ENCODE measurements at places on chromosomes 1 and 21. TPM values are rescaled to one million over a fixed set of nuclear protein-coding genes. Genes with fewer than 3 reads are reported as not detected.

CNR2 gene
- total RNA-seq = 5.3 TPM

ECM1 gene
- not detected for total RNA-seq

DNA sequence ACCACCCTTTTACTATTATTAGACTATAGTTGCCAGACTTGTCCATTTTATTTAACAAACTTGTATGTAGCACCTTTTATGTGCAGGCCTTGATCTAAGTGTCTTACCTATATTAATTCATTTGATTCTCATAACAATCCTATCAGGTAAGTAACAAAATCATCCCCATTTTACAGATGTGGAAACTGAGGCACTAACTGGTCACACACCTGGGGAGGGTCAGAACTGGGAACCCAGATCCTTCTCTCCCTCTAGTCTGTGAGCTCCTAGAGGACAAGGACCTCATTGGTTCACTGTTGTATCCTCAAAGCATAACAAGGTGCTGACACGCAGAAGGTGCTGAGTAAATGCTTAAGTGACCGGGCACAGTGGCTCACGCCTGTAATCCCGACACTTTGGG is 14.9 kb downstream of the FBXO2 start:
- DNase-seq = no peak
- H3K36me3 ChIP-seq = no peaks in the 10 kb centered on the region
- H3K27me3 ChIP-seq = peaks cover 4% of the 10 kb centered on the region
- H3K4me1 ChIP-seq = no peaks in the 10 kb centered on the region
- no peak overlapping the region for H3K4me3 ChIP-seq

GRCh38 chr1:100277866-100278265 is 11.8 kb downstream of the RTCA start:
- no peaks in the 10 kb centered on the region for H3K4me1 ChIP-seq
- peaks cover 85% of the 10 kb centered on the region for H3K36me3 ChIP-seq
- no peak overlapping the region for H3K4me3 ChIP-seq
- DNase-seq = no peak

- no peak overlapping the region for H3K4me3 ChIP-seq
- peaks cover 12% of the 10 kb centered on the region for H3K27me3 ChIP-seq
- no peaks in the 10 kb centered on the region for H3K4me1 ChIP-seq
- H3K36me3 ChIP-seq = no peaks in the 10 kb centered on the region
- DNase-seq = no peak
- no peak overlapping the region for H3K27ac ChIP-seq
Observed at GRCh38 chr1:152520561-152521090, 6.3 kb downstream of the CRCT1 start.

GRCh38 chr1:209860293-209860881 is 32.6 kb downstream of the UTP25 start:
- H3K4me3 ChIP-seq = no peak overlapping the region
- no peak overlapping the region for H3K27ac ChIP-seq

DNA sequence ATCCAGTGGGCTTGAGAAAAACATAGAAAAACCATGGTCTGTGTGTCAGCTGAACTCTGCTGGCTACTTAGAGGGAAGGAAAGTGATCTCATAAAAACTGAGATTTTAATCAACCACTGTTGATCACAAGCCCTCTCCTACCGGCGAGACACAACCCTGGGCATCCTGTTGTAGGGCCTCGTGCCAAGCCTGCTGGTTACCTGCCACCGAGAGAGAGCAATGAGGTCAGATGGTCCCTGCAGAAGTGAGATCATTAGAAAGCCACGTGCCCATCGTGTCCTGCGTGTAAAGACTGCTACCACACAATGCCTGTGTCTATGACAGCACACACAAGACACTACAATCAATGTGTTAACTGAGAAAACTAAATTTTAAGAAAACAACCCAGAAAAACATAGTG is 41.7 kb upstream of the GPR153 start:
- no peak for DNase-seq
- no peak overlapping the region for H3K4me3 ChIP-seq
- H3K36me3 ChIP-seq = no peaks in the 10 kb centered on the region
- H3K27me3 ChIP-seq = no peaks in the 10 kb centered on the region

- DNase-seq = no peak
- no peaks in the 10 kb centered on the region for H3K4me1 ChIP-seq
Observed at GRCh38 chr1:109191377-109191776, 22.3 kb upstream of the SARS1 start.

DNA sequence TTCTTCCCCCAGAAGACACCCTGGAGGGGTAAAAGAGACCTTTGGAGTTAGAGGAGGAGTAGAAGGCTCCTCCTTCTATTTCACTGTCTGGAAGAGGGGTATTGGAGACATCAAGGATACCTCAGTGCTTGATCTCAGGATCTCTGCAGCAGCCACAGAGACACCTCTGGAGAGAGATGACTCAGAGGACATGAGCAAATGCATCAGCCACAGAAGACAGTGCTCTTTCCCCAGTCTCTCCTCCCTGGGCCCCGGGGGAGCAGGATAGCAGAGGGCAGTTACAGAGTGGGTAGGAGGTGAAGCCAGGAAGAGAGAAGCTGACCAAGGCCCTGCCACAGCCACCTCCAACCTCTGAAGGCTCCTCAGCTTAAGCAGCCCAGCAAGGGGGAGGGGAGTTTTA is 15.3 kb upstream of the TEDDM1 start:
- H3K27me3 ChIP-seq = no peaks in the 10 kb centered on the region
- no peaks in the 10 kb centered on the region for H3K36me3 ChIP-seq
- H3K4me1 ChIP-seq = no peaks in the 10 kb centered on the region
- H3K4me3 ChIP-seq = no peak overlapping the region

All from natural killer cell (primary cell).